ENCODE measurements at places on chromosomes 2 and 18.

- no peak for DNase-seq
These were observed 86.4 kb downstream of the DGKD start for GRCh38 chr2:233440714-233441113.

DNA sequence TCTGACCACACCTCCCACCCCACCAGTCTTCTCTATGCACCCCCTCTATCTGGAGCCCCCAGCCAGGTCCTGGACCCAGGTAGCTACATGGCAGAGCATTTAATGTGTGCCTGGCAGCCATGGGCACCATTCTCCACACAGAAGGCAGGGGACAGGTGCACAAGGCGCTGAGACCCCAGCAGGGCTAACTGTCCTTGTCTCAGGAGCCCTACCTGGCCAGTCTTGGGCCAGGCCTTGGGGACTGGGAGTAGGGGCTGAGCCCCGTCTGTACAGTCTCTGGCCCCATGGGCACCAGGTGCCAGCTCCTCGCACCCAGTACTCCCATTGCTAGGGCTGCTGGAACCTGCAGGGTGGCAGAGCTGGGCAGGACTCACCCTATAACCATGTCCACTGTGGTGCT is 2.9 kb downstream of the GNLY start:
- no peak for DNase-seq

DNA sequence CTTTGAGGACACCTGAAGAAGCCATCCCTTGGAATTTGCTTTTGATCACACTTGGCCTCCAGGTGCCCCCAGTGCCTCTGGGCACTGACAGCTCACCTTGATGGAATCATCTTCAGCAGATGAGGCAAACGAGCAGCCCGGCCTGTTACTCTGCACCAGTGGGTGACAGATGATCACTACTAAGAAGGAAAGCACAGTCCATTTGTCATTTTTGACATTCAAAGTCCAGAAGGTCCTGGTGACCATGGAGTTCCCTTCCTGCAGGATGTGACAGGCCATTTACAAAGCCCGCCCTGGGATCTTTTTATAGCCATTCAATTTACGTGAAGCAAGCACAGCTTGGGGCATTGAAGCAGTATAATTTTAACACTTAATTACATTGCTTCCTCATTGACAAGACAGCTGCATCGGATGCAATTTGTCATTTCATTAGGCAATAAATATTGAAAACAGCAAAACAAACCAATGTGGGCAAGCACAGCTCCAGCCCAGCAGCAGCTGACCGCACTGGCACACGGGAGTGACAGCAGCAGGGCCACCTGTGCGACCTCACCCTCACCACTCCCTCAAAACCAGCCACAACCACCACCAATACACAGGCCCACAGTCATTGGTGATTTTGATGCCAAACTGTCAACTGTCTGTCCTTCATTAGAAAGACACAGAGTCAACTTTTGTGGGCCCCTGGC is 76.0 kb upstream of the SLC66A3 start:
- DNase-seq = no peak

DNA sequence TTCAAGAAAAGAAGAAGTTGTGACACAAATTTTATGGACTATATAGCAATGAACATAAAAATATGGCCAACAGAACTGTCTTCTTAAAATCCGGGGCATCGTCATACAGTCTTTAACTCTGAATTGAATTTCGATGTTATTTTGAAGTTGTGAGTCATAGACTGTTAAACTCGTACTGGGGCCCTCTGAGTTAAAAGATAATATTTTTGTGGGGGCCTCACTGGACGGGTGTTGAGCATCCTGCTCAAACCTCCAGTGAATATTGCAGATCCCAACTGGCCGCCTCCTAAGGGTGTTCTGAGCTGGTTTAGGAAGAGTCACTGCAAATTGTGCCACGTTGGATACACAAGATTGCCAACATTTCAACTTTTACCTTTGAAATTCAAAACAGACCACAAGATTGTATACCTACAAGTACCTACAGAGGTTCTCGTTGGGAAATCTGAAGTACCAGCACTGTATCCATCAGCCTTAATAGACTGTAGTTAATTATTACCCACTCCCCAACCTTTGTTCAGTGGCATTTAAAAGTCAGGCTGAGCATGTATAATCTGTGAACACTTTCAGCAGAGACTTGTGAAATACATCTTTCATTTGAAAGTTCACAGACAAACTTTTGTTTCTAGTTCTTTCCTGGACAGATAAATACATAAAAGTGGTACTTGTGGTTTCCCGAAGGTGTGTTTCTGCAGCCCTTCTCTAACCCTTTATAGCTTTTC is 27.8 kb downstream of the KLHL23 start:
- DNase-seq = no peak

- DNase-seq = no peak
These were observed 55.6 kb upstream of the DLGAP1 start for GRCh38 chr18:4510711-4511110.

GRCh38 chr18:46892842-46893241 is 24.5 kb downstream of the PIAS2 start:
- DNase-seq = no peak

- no peak for DNase-seq
These were observed 98.8 kb downstream of the DPP4 start for GRCh38 chr2:161975062-161975812.

- no peak for DNase-seq
These were observed 138.1 kb downstream of the PARD3B start for GRCh38 chr2:204683384-204683783.

DNA sequence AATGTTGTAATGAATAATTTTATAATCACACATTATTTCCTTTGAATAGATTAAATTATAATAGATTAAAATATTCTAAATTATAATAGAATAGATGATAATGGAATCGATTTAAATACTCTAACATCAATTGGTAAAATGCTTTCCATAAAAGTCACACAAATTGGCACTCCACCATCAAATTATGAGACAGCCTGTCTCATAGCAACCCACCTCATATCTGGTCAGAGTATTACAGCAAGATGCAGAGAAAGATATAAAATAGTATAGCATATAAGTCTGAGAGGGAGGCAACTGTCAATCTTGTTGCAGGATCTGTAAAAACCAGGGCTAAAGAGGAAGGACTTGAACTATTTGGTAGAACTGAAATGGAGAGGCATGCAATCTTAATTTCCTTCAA is 98.4 kb upstream of the NCKAP5 start:
- DNase-seq = no peak

DNA sequence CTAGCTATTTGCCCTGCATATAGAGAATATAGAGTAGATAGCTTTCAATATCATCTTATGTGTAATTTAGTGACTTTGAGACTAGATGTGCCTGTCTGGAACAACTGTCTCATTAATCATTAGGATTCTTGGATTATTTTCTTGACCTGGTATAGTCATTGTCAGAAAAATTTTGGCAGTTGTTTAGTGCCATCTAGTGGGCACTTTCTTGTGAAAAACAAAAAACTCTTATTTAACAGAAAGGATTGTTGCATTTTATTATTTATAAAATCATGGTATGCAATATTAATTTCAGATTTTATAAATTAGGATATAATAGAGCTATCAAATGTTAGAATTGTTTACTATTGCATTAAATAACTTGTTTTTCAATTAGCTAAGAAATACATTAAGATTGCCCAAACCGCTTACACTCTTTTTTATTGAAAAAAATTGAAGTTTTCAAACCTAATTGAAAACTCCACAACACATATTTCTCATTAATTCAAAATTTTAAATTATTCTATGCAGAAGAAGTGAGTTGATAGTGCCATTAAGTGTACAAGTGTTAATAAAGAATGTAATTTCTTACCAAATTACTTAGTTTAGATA is 80.3 kb downstream of the DYNAP start:
- DNase-seq = peak; percentile 65

- DNase-seq = no peak
These were observed 66.1 kb upstream of the ATP8B1 start for GRCh38 chr18:57869221-57869620.

- peak; percentile 67 for DNase-seq
These were observed 719.5 kb downstream of the DPP10 start for GRCh38 chr2:115161771-115162493.

GRCh38 chr18:10119528-10119927 is 205.7 kb downstream of the VAPA start:
- DNase-seq = no peak

DNA sequence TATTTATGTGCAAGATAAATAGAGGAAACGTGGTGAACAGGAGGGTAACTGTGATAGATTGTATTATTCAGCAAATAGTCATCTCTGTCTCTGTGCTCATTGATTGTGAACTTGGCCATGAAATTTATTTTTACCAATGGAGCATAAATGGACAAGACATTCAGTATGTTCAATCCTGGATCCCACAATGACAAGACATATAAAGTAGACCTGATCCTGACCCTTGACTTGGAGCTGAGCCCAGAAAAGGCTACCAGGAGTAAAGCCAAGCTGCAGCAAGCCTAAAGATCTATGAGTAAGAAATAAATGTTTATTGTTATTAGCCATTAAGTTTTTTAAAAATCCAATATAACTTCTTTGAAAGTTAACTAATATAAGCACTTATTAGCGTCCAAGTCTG is 531.2 kb downstream of the PIK3C3 start:
- no peak for DNase-seq

DNA sequence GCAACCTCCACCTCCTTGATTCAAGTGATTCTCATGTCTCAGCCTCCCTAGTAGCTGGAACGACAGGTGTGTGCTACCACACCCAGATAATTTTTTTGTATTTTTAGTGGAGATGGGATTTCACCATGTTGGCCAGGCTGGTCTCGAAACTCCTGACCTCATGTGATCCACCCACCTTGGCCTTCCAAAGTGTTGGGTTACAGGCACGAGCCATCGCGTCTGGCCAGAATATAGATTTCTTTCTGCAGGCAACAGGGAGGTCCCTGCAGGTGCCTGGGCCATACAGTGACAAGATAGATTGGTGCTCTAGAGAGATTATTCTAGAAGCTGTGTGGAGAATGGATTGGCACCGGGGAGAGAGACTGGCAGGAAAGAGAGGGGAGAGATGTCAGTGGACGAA is 13.3 kb downstream of the PLCD4 start:
- DNase-seq = no peak

All from NCI-H510A treated with DMSO at 0.1 percent for 48 hours (cell line).